ENCODE measurements at places on chromosomes 1 and 21. TPM values are rescaled to one million over a fixed set of nuclear protein-coding genes. Genes with fewer than 3 reads are reported as not detected.

LEMD1 gene
- not detected for total RNA-seq

TAS1R2 gene
- not detected for total RNA-seq

MFAP2 gene
- total RNA-seq = 88.9 TPM

CCDC181 gene
- 0.32 TPM for total RNA-seq

POLR3GL gene
- total RNA-seq = 8.4 TPM

ELAVL4 gene
- total RNA-seq = not detected

C4BPA gene
- total RNA-seq = not detected

TDRD5 gene
- total RNA-seq = not detected

NBPF6 gene
- total RNA-seq = not detected

KMO gene
- 0.49 TPM for total RNA-seq

NPR1 gene
- under 0.01 TPM for total RNA-seq

RAB25 gene
- not detected for total RNA-seq

S1PR1 gene
- total RNA-seq = 7.6 TPM

AMPD1 gene
- not detected for total RNA-seq

MROH7 gene
- 0.49 TPM for total RNA-seq

FAM229A gene
- 1.2 TPM for total RNA-seq

SYTL1 gene
- 0.81 TPM for total RNA-seq

PHGDH gene
- 131 TPM for total RNA-seq

LCE1A gene
- total RNA-seq = not detected

TLCD4 gene
- 0.81 TPM for total RNA-seq

CLCA4 gene
- not detected for total RNA-seq

All from hair follicle dermal papilla cell (primary cell).